NCI-H1048 (cell line): ENCODE measurements at places on chromosomes 1 and 21.

GRCh38 chr1:151537112-151537511 lies 3.0 kb upstream of the TUFT1 start:
- no peak for DNase-seq

- DNase-seq: no peak
Measured at GRCh38 chr21:42782723-42783242, 96.6 kb downstream of the WDR4 start.

GRCh38 chr1:200885623-200886402 lies 8.9 kb upstream of the INAVA start:
- DNase-seq: no peak

DNA sequence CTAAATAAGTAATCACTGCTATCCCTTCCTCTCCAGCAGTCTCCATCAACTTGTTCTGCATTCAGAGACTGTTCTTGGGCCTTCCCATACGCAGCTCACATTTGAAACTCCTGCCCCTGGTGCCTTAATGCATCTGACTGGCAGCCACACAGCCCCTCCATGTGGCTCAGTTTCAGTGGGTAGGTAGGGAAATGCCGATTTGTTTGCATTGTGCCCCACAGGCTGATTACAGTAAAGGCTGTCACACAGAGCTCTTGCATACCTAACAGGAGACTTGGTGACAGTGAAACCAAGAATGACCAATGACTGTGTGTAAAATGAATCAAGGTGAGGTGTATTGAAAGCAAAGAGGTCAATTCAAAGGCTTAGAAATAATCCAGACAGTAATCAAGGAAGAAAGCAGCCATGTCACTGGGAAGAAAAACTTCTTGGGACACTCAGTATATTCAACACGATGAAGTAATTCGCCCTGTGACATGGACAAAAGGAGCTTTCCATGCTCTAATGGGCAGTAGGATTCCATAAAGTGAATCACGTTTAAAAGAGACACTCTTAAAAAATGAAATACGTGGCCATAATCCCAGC lies 12.7 kb upstream of the B3GALNT2 start:
- DNase-seq: no peak

DNA sequence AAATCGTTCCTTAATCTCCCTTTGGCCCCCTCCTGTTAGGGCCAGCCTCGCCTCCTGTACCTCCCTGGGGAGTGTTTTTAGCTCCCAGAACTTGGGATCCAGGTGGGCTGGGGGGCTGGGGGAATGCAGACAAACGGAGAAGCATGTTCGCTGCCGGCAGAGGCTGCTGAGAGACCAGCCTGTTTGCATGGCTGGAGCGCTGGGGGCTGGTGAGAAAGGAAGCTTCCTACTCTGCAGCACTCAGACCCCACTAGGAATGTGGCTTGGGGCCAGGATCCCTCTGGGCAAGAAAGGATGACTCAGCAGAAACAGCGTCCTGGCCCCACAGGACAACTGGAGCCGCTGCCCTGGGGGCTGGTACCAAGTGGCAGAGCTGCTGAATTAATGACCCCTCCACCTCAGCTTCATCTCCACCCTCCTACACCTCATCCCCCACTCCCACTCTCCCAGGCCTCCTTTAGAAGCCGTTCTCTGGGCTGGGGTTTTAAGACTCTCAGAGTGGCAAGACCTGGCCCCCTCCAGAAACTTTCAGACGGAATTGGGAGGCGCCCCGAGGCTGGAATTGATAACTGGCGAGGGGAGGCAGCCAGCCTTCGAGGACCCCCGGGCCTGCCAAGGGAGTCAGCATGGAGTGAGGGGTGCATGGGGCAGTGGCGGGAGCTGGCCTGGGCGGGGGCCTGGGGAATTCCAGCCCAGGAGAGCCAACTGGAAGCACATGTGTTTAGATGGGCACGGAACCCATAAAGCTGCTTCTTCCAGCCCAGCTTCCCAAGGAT lies 28.5 kb upstream of the EPS8L3 start:
- DNase-seq: no peak

DNA sequence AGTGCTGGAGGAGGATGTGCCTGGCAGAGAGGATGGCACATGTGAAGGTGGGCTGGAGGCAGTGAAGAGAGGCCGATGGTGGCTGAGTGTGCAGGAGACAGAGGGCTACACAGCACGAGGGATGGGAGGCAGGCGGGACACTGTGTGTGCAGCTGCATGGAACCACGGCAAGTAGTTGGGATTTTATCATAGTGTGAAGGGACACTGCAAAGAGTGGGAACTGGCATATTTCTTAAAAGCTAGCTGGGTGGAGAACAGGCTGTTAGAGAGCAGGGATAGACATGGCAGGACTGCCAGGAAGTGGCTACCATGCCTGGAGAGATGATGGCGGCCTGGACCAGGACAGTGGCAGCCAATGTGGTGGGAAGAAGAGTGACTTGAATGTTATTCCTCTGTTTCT lies 102.4 kb upstream of the TLR5 start:
- DNase-seq: no peak

DNA sequence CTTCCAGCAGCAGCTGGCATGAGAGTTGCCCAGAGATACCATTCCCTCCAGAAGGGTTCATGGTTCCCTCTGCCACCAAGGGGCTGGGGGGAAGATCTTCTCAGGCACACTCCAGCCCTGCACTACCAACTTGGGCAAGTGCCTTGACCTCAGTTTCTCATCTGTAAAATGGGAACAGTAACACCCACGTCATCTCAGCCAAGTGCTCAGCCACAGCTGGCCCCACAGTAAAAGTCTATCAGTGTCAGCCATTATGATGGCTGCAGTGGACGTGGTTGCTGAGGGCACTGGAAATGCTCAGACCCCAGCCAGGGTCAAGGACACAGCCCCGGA lies 16.3 kb upstream of the TAS1R2 start:
- DNase-seq: no peak

GRCh38 chr1:169594391-169594790 lies 8.1 kb upstream of the F5 start:
- DNase-seq: no peak

- DNase-seq: no peak
Measured at GRCh38 chr1:44759077-44759476, 16.3 kb upstream of the RPS8 start.

DNA sequence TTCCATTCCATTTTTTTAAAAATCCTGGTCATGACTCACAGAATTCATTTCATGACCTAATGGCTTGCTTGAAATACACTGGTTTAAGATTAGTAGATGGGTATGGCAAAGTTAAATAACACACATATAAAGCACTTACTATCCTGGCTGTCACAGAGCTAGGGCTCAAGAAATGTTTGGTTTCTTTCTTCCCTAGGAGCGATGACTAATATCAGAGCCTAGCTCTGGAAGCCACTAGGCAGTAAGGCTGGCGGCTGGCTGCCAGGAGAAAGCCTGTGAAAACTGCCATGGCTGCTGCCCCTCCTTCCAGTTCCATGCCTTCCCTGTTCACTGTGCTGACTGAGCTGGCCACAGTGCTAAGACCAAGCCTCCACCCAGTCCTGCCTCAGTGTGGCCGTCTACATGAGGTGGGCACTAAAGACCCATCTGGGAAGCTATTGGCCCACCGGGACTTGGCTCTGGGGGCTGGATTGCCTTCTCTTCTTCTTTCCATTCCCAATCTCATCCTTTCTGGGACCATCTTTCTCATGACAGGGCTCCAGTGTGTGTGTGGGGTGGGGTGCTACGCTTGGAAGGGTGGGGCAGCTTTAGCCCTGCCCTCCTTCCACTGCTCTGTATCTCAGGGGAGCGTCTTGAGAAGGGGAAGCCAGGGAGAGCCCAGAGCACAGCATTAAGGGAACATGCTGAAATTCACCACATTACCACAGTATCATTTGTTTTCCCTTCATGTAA lies 10.8 kb upstream of the ASCL5 start:
- DNase-seq: no peak

- DNase-seq: no peak
Measured at GRCh38 chr1:96525657-96526557, 195.7 kb upstream of the PTBP2 start.

DNA sequence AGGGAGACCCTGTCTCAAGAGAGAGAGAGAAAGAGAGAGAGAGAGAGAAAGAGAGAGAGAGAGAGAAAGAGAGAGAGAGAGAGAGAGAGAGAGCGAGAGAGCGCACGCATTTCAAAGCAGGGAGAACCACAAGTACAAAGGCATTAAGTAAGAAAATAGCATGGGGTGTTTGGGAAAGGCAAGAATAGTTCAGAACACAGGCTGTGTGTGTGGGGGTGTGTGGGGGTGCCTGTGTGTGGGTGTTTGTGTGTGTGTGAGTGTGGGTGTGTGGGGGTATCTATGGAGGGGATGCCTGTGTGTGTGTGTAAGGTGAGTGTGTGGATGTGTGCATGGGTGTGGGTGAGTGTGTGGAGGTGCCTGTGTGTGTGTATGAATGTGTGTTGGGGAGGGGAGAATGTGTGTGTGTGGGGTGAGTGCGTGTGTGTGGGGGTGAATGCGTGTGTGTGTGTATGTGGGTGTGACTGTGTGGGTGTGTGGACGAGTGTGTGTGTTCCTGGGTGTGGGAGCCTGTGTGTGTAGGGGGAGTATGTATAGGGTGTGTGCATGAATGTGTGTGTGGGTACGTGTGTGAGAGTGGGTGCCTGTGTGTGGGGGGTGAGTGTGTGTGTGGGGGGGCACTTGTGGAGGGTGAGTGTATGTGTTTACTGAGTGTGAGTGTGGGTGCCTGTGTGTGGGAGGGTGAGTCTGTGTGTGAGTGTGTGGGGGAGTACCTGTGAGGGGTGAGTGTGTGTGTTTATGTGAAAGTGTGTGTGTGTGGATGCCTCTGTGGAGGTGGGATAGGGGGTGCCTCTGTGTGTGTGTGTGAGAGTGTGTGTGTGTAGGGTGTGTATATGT lies 19.1 kb upstream of the HDAC1 start:
- DNase-seq: no peak

DNA sequence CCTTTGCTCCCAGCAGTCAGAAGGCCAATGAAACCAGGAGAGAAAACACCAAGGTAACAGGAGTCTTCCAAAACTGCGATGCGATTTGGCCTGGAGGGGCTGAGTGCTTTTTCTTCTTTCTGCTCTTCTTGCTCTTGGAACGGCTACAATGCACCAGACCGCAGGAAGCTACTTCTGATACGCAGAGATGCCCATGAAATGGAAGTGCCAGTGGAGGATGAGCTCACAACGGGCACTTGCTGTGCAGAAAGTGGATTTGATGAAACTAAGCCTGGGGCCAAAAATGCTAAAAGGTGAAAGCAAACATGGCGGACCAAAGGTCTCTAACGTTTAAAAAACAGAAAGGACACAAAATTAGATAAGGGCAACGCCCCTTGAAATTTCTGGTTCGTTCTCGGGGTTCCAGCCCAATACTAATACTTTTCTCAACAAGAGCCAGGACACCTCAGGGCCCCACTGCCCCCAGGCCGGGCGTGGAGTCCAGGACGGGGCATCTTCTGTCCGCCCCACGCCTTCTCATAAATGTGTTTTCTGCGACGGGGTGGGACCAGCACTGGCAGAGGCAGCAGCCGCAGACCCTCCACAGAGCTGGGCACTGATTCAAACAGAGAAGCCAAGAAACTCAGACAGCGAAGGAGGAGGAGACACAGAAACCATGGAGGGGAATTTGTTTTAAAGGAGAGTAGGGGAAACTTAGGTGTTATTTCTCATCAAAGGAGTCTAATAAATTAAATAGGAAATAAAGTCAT lies 101.3 kb downstream of the CRYAA start:
- no peak for DNase-seq

DNA sequence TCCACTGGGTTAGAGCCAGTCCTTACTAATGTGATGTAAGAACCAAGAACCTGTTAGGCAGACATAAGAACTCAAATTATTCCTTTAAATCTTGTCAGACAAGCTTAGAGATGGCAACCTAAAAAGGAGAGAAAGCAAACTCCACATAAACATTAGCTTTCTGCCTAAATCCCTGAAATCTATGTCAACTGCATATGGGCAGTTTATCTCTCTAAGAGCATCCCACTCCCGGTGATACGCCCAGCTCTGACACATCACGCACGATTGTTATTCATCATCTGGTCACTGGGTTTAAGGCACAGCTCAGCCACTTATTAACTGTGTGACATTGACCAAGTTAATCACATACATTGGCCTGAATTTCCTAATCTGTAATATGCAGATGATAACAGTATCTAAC lies 323.7 kb downstream of the HHIPL2 start:
- no peak for DNase-seq

DNA sequence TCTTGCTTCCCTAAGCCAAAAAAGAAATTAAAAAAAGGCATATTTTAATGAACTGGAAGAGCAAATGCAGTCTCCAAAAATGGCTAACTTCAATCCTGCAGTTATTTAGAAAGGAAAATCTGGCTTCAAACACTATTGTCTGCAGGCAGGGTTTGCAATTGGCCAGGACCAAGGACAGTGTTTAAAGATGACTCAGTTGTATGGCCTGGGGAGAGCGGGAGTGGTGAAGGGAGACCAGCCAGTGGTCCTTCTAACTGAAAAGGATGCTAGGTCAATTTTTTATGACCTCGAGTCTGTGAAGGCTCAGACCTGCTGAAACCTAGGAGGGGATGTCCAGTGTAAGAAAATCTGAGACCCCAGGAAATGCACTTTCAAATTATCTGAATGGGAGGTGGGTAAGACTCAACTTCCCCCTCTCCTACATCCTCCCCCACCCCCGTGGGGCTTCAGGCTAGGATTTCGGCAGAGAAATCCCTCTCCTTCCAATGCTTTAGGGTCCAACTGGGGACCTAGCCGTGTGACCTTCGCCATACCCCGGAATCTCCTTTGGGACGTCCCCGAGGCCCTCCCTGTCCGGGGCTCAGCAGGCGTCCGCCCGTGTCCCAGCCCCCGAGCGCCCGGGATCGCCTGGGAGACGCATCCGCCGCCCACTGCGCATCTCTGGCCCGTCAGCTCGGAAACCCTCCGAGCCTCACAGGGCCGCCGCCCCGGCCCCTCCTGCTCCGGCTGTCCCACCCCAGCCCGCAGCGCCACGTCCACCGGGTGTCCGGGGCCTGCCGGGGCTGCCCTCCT lies 602 bp upstream of the RIMKLA start:
- DNase-seq: no peak

GRCh38 chr1:14891991-14892390 lies 261.6 kb upstream of the TMEM51 start:
- DNase-seq: no peak

- no peak for DNase-seq
Measured at GRCh38 chr1:111515291-111516004, 12.0 kb upstream of the ADORA3 start.

- DNase-seq: no peak
Measured at GRCh38 chr1:186112280-186112679, 262.8 kb downstream of the TPR start.

DNA sequence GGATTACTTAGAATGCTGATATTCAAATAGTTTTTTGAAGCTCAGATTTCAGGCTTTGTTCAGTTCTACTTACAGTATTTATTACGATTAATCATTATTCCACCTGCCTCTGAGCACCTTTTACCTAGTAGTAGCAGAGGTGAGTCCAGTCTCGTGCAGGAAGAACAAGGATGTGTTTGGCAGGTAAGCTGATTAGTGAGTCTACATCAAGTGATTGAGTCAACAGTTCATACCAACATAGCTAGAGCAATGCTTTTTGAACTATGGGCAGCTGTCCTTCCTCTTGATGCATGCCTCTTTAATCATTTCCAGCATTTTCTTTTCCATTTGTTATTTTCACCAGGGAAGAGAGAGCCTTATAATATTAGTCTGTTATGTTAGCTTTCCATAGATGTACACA lies 838.9 kb downstream of the USP25 start:
- DNase-seq: no peak
